HEK293T (cell line): ENCODE measurements at places on chromosomes 11 and 22.

GRCh38 chr11:2797121-2797711 lies 88.4 kb downstream of the CDKN1C start:
- no peak for DNase-seq

DNA sequence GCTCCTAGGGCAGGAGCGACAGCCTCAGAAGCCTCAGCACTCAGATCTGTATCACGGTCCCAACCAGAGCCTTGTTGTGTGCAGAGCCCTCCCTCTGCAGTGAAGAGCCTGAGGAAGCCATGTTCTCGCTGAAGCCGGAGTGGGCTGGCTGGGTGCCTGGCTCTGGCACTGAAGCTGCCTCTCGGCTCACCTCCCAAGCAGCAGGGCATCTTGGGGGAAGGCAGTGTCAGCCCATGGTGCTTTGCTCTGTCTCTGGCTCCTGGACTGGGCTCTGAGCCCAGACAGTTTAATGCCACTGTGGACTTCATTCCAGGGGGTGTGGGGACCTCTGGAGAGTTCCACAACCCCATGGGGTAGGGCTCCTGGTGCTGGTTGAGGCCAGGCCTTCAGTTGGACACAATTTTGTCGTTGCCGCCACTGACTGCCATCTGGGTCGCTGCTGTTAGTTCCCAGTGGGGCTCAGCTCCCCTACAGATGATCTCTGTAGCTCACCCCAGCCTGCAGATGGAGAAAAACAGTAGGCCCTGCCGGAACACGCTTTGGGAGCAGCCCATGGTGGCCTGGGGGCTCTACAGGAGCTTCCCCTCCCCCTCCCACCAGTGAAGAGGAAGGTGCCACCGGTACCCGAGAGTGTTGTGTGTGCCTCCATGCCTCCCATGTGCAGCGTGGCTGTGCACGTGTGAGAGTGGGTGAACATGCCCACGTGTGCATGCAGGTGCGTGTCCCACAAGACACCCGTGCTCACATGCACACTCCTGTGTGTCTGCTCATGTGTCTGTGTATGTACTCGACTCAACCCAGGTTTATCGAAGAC lies 86.5 kb upstream of the B3GAT1 start:
- no peak for DNase-seq

- no peak for DNase-seq
These were observed 541.4 kb upstream of the CCDC90B start for GRCh38 chr11:83827520-83827919.

GRCh38 chr11:12963792-12964536 lies 45.2 kb upstream of the RASSF10 start:
- peak; percentile 82 for DNase-seq

DNA sequence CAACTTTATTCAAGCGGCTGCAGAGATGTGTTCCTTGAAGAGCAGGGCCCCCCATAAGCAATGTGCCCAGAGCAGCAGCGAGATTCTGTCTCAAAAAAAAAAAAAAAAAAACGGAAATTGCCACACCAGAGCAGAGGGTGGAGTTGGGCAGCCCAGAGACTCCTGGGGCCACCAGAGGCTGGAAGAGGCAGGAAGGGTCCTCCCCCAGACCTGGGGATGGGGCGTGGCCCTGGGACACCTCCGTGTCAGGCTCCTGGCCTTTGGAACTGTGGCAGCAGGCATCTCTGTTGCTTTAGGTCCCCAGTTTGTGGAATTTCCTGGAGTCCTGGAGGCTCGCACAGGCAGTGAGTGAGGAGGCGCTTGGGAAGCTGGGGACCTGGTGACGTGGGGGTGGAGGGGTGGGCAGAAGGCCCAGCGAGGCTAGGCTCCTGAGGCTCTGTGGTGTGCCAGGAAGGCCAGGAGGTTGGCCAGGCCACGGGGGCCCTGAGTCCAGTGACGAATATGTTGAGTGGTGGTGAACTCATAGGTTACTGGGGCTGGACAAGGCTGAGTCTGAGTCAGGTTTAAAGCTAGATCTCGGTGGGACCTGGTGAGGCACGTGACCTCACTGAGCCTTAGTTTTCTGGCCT lies 735.6 kb downstream of the BRD1 start:
- no peak for DNase-seq

DNA sequence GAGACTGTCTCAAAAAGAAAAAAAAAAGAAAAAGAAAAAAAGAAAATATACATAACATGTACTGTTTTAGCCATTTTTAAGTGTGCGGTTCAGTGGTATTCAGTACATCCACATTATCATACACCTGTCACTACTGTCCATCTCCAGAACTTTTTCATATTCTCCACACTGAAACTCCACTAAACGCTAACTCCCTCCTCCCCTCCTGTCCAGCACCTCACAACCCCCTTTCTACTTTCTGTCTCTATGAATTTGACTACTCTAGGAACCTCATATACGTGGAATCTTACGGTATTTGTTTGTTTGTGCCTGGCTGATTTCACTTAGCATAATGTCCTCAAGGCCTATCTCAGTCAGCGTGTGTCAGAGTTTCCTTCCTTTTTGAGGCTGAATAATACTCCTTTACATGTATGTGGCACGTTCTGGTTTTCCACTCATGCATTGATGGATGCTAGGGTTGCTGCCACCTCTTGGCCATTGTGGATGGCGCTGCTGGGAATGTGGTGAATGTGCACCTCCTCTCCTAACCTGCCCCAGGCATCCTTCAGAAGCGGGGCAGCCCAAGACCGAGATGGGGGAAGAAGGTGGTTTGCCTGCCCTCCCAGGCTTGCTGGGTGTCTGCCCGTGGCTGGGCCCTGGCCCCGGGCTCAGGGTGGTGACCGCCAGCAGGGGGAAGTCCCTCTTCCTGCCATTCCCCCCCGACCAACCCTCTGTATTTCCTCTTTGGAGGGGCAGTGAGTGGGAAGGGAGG lies 60.5 kb downstream of the BCR start:
- DNase-seq, result peak; percentile 45

GRCh38 chr11:116262370-116262769 lies 510.4 kb downstream of the BUD13 start:
- no peak for DNase-seq

DNA sequence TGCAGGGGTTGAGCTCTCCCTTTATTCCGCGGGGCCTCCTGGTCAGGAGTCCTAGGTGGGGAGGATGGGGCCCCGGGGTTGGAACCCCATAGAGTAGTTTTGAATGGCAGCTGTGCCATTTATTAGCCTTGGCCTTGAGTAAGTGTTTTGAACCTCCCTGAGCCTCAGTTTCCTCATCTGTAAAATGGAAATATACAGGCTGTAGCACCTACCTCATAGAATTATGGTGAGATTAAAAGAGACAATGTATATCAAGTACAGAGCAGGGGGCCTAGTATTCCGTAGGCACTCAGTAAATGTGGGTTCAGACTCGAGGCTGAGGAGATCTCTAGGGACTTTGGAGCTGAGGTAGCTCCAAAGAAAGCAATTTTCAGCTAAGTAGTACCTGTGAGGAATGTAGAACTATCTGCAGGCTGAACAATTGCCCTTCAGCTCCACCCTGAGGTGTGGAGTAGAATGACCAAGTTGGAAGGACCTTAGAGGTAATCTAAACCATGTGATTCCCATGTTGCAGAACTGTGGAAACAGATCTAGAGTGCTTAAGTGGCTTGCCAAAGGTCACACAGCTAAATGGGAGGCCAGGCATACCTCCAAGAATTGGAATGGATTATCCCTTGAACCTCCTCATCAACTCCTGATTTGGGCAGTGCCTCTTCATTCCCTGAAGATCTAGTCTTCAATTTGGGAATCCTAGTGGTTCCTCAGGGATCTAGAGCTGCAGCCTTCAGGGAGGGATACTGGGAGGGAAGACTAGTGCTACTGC lies 682 bp downstream of the PGAP2 start:
- peak; percentile 69 for DNase-seq

DNA sequence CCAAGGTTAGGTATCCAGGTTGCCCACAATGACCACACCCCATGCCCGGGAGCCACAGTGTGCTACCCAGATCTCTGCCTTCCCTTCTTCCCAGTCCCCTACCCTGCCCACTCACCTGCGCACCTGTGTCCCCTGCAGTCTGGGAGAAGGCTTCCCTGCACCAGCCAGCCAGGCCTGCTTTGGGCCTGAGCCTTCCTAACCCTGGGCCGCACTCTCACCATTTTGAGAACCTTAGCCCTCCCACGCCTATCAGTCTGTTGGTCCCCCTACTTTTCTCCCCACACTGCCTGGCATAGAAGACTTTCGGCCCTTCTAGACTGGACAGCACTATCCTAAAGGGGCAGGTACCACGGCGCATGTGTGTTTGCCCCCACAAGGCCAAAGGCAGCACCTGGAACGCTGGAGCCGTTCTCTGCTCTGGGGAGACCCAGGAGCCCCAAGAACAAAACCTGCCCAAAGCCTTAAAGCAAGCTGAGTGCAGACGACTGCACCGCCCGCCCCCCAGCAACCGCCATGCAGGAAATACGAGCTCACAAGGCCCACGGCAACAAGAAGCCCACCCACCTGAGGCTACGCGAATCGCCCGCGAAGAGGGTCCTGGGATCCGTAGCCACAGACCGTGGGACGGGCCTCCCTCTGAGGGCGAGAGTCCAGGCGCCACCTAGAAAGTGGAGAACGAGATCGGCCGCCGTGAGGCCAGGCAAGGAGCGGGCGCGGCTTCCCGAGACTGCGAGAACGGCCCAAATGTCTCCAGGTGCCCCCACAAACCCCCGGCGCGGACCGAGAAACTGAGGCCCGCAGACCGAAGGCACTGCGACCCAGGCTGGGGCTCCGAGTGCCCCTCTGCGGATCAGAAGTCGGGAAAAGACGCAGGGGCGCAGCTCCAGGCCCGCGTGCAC lies 546 bp downstream of the GNB1L start:
- peak; percentile 14 for DNase-seq

- DNase-seq, result no peak
These were observed 56.8 kb upstream of the CLMP start for GRCh38 chr11:123251657-123252344.

DNA sequence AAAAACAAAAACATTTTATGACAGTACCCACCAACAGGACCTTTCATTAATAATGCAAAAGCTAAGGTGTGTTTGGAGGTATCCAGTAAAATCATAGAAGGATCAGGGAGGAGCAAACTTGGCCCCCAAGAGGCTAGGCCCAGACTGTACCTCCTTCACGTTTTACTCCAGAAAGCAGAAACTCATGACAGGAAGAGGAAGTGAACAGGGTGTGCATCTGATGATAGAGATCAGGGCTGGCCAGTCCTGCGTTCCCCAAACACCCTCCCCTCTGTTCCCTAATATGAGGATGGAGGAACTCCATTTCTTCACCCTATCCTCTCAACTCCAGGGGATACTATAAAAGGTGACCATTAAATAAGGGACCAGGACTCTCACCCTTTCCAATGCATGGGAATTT lies 10.2 kb upstream of the MS4A12 start:
- no peak for DNase-seq

GRCh38 chr11:9814108-9814507 lies 150.2 kb downstream of the SWAP70 start:
- DNase-seq, result no peak

GRCh38 chr11:72216638-72217037 lies at the start of gene FOLR2:
Gene FOLR2, plus strand, starts transcription at chr11:72216794. Its CDS starts 1,791 bp downstream, at chr11:72218585.
- DNase-seq, result peak; percentile 2

- no peak for DNase-seq
These were observed 80.9 kb downstream of the INSC start for GRCh38 chr11:15195454-15196200.

DNA sequence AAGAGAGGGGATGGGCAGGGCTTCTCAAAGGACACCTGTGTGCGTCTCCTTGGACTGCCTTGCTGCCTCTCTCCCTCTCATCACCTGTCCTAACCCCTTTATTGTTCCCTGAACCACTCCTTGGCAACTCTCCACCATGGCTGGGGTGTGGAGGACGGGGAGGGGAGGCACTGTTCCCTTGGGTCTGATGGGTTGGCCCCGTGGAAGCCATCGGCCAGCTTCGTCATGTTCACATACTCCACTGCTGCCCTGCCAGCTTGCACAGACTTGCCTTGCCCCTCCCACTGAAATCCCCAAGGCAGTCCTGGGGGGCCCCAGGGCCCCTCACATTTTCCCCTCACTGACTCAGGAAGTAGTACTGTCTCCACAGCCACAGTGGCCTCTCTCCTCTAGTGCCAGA lies 36.1 kb upstream of the LRRC32 start:
- DNase-seq, result no peak

DNA sequence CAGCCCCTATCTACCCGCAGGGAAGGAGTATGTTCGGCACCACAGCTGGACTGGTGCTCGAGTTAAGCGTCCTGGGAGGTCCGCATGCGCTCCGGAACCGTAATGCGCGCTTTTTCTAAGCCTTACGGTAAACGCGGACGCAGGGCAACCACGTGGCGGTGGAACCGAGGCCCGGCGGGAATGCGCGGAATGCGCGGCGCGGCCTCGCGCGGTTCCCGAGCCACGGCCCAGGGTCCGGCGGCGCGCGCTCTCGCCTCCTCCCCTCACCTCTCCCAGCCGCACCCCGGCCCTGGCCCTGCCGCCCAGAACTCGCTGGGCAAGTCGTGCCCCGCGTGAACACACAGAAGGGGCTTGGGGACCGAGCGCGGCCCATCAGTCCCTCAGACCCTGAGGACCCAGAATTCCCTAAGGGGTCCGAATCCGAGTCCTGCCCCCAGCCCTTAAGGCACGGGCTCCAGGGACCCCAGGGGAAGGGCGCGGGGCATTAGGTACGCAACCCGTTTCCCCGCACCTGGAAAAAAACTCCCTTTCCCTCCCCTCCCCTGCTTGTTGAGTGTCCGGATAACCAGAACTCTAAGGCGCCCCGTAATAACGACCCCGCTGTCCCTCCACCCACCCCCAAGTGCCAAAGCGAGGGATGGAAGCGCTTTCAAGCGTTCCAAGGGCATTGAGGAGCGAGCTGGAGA lies 4.3 kb upstream of the CCND1 start:
- DNase-seq, result no peak

DNA sequence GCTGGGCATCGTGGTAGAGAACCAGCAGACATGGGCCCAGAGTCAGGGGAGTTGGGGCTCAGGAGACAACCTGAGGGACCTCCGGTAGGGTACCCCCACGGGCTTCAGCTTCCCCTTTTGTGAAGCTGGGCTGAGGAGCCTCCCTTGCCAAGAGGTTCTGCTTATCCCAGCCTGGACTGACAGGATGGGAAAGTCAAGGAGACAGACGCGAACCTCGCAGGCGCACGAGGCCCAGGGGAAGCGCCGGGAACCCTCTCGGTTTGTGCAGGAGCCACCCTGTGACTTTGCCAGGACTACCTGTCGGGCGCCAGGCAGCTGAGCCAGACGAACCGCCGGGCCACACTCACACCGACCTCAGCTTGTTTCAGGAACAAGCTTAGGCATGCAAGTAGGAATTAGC lies 566.1 kb downstream of the BRD1 start:
- no peak for DNase-seq

GRCh38 chr11:112784323-112785073 lies 176.7 kb upstream of the NCAM1 start:
- peak; percentile 49 for DNase-seq

- no peak for DNase-seq
These were observed 17.9 kb downstream of the NAP1L4 start for GRCh38 chr11:2974272-2974671.

GRCh38 chr11:30631148-30631547 lies 45.0 kb upstream of the MPPED2 start:
- no peak for DNase-seq

GRCh38 chr11:107706531-107706930 lies 5.3 kb downstream of the SLN start:
- no peak for DNase-seq

- no peak for DNase-seq
These were observed 23.8 kb downstream of the LMO2 start for GRCh38 chr11:33867996-33868646.

GRCh38 chr11:44226490-44226889 lies 83.4 kb downstream of the ALX4 start:
- DNase-seq, result no peak
